ENCODE measurements at places on chromosomes 2 and 18.

- DNase-seq, result no peak
These were observed 897.9 kb upstream of the KLHL29 start for GRCh38 chr2:22487036-22487435.

- DNase-seq, result no peak
These were observed 54.7 kb upstream of the ID2 start for GRCh38 chr2:8627019-8627691.

- DNase-seq, result no peak
These were observed 2.1 kb downstream of the TTC39C start for GRCh38 chr18:24016643-24017042.

- DNase-seq, result no peak
These were observed 32.7 kb downstream of the SPIRE1 start for GRCh38 chr18:12625241-12625640.

DNA sequence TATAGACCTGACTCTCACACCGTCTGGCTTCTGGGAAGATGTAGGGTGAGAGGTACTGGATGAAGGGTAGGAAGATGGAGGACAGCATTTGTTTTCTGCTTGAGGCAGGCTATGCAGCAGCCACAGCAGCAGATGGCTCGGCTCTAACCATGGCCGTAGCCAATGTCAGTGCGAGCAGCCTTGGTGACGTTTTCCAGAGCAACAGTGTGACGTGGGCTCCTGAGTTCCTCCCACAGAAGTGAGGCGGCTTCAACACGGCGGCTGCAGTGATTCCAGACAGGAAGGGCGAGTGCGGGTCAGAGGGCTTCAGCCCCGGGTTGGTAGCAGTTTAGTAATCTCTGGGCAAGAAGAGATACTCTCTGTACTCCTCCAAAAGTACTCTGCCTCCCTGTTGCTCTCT lies 133.0 kb upstream of the MYT1L start:
- no peak for DNase-seq

GRCh38 chr2:48433682-48434081 lies 96.3 kb upstream of the STON1 start:
- DNase-seq, result no peak

DNA sequence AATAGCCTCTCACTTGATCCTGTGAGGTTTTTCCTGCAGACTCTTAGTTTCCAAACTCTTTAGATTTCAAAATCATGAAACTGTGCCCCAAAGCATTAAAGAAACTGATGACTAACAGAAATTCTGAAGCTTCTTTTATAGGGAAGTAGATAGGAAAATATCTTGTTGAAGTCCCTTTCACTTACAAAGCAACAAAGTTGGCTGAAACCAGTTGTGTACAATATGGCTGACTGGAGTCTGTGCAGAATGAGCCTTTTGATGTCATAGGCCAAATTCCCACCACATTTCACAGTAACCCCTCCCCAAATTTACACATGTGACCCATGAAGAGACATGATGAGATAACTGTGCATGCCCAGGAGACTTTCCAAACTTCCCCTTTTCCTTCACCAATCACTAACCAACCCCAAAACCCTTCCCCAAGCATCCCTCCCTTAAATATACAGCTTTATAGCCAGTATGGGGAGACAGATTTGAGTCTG lies 61.7 kb upstream of the NCK2 start:
- DNase-seq, result no peak

GRCh38 chr2:147642765-147643164 lies 202.1 kb upstream of the ACVR2A start:
- no peak for DNase-seq

- no peak for DNase-seq
These were observed 202.2 kb downstream of the RNF152 start for GRCh38 chr18:61690418-61691138.

GRCh38 chr2:135797497-135798274 lies 39.3 kb downstream of the LCT start:
- peak; percentile 68 for DNase-seq

DNA sequence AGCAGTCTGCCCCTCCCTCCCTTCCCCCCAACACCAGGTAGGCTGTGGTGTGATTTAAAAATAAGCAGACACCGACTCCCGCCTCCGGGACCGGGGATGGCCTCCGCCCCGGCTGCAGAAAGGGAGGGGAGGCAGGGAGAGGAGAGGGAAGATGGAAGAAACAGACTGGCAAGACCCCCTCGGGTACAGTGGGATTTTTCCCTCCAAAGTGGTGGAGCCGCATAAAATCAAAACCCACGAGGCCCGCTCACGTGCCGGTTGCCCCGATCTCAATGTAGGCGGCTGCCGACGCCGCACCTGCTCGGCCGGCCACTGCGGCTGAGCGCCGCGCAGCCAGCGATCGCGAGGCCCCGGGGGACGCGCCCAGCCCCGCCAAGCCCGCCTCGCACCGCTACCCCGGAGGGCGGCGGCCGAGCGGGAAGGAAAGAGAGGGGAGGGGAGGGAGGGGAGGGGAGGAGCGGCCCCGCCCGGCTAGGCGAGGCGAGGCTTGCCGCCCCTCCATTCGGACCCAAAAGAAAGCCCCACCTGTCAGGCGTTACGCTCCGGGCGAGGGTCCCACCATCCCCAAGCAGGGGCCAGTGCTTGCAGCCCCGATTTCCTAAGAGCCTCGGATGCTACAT lies 811 bp downstream of the ADD2 start:
- DNase-seq, result no peak

DNA sequence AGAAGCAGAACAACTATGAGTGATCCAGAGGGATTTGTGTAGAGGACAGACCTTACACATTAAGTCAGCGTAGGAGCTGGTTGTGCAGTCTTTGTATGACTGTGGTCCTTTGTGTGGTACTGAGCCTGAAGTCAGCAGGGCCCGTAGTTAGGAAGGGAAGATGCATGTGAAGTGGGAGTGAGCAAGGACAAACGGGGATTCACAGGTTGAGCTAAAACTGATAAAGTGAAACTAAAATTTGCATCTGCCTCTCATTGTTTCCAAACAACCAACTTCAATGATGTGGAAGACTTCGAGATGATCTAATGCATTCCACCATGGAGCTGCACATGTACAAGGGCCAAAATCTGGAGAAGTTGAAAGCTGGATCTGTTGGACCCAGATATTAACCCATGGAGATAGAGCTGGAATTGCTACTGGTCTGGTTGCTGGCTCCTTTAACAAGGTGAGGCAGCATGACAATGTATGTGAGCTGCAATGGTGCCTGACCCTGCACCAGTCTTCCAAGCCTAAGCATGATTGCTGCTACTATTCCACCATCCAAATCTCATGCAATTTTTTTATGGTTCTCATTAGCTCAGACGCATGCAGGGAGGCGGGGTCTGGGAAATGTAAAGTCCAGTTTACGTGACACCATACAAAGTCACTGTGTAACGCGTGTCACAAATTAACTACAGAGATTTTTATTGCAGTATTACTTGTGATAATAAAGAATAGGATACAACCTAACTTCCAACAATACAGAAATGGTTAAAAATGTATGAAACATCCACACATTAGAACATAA lies 12.1 kb upstream of the CYBRD1 start:
- no peak for DNase-seq

DNA sequence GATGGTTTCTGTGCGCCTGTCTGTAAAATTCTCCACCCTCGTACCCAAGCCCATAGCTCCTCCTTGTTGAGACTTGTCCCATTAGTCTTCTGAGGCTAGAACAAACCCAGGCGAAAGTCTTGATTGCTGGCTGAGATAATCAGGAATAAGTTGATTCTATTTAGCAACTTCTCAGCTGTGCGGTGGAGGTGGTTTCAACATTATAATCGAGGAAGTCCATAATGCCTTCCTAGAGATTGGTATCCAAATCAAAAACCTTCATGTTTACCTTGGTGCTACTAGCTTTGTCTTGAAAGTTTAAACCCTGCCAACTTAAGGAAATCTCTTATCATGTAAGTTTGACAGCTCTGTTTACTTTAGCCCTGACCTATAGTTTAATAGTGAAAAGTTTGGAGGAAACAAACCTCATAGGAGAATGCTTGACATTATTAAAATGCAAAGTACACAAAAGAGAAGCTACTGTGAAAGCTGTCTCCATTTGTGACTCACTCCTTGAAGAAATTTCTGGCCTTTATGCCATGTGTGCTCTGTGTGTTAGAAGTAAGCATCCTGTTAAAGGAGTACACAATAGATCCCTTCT lies 36.6 kb upstream of the DSC1 start:
- DNase-seq, result no peak

- no peak for DNase-seq
These were observed 85.5 kb downstream of the SOWAHC start for GRCh38 chr2:109699646-109700045.

DNA sequence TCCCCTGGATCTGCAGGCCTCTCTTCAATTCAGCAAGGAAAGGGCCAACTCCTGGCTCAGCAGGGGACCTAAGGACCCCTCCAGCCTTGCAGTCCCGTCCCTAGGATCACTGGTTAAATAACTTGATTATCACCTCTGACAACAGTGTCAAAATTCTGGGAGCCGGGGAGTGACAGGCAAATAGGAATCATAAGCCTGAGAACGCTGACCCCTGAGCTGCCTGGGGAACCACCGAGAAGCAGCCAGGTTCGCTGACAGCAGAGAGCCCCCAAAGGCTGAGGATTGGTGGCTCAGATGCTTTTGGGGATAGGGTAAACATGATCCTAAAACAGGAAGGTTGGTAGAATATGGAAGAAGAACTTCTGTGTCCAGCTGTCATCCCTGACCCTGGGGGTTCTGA lies 17.5 kb upstream of the TNS1 start:
- DNase-seq, result no peak

GRCh38 chr2:237590272-237591140 lies at the start of gene RAB17:
RAB17 (minus strand) TSS chr2:237590734; CDS start chr2:237586154, 4,580 bp downstream.
- DNase-seq, result no peak

DNA sequence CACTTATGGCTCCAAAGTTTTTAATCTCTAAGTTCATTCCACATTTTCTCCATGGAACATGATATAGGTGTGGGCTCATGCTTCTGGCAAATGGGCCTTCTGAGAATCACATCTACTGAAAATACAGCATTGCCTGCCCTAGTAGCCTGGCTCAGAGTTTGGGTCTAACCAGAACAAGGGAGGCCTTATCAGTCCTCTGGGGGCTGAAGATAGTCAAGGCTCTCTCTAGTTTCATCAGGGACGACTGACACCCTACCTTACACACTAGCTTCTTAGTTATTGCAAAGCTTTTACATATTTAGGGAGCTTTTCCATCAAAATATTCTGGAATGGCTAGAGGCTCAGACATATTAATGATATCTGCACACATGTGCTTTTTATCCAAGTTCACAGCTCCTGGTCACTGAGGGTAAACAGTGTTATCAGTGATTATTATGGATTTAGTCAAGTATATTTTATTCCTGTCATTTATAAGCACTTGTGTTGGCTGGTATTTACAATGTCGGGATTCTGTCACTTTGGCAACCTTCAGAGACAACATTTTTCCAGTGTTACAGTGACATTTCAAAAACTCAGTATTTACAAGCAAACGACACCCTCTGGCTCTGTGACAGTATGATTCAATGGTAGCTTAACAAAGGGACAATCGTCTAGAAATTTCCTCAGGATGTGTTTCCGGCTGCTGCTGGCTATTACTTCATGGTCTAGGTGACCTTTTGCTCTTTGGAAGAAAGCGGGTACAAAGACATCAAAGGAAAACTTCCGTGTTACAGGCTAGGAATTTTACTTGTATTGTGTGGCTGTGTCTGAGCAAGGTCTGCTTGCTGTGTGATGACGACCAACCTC lies 200.6 kb downstream of the TCF4 start:
- DNase-seq, result no peak

- DNase-seq, result no peak
These were observed 199.8 kb downstream of the KCNE4 start for GRCh38 chr2:223251656-223252229.

GRCh38 chr2:9110893-9111569 lies 95.6 kb upstream of the ASAP2 start:
- DNase-seq, result no peak

DNA sequence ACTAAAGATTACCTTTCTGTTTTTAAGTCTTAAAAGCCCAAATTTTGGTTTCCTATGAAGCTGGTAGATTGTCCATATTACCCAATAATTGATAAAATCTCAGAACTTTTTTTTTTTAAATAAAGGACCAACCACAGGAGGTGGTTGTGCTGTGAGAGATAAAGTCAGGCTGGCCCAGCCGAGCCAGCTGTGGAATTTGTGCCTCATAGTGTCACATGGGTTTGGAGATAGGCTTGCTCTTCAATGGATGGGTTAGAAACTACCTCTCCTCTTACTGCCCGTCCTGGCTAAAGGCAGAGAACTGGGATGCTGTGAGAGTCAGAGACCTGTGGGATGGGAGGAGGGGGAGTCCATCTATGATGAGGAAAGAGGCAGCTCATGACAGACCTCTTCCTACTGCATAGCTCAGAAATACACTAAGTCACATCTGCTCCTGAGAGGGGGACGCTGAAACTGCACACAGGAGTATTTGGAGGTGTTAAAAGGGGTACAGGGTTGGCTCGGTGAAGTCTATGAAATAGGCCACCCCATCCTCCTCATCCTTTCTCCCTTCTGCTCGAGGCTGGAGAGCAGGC lies 99.7 kb upstream of the MGAT4A start:
- no peak for DNase-seq

GRCh38 chr18:10488017-10488416 lies 33.6 kb downstream of the APCDD1 start:
- no peak for DNase-seq

GRCh38 chr2:183995632-183996031 lies 602.7 kb upstream of the ZNF804A start:
- no peak for DNase-seq

- no peak for DNase-seq
These were observed 1131.0 kb upstream of the NXPH2 start for GRCh38 chr2:139911160-139911559.

DNA sequence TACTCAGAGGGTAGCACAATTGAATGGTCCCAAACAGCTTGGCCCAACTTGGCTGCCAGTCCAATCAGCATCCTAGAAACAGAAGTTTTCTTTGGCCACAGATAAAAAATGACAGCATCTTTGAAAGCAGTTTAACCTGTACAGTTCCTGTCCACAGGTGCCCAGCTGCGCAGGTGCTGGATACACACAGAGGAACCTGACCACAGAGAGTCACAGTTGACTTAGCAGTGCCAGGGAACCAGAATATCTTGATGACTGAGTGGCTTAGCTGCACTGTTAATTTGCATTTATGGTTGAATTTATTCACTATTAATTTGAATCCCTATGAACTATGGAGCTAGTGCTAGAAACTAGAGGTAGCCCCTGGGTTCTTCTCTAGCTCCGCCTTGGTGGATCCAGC lies 93.7 kb downstream of the TPGS2 start:
- DNase-seq, result no peak

- DNase-seq, result no peak
These were observed 11.7 kb upstream of the GPC1 start for GRCh38 chr2:240423788-240424191.

DNA sequence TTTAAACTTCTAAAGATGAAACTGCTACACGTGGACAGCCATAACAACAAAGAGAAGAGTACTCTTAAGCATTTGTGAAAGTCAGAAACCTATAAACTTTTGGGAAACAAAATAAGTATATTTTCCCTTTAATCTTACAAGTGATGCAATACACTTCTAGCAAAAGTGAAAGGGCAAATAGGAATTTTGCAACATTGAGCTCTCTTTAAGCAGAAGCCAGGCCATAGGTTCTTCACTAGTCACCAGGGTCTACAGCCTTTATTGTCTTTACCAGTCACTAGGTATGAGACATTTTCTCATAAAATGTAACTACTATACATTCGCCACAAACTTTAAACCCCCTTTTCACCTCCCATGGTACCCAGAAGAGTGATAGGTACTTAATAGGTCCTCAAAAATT lies 37.5 kb downstream of the SCN1A start:
- DNase-seq, result no peak

- no peak for DNase-seq
These were observed 21.6 kb upstream of the KIF5C start for GRCh38 chr2:148853458-148853857.

Measured in SW 1271 (cell line).